ENCODE measurements at places on chromosomes 5 and 9.
A peak's percentile ranks its signal among the peaks of the same experiment; 100 is the strongest.

- DNase-seq = no peak
These were observed 617 bp downstream of the SLC9A3 start for GRCh38 chr5:523441-524222.

DNA sequence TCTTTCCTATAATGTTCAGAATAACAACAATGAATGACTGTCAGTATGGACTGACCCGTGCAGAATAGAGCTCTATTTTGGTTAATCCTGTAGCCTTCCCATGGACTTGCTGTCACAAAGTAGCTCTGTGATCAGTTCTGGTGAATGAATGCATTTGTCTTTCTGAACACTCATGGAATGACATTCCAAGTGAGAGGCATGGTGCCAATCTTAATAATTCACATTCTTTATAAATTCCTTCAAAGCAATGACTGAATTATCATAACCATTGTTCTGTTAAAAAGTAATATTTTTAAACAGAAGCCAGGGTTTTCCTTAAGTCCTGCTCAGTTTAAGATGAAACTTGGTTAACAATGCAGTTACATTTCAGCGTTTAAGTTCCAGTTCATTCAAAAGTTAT is 360.5 kb downstream of the ICE1 start:
- no peak for DNase-seq

- peak; percentile 83 for DNase-seq
These were observed 136.7 kb downstream of the CAVIN4 start for GRCh38 chr9:100714372-100715099.

DNA sequence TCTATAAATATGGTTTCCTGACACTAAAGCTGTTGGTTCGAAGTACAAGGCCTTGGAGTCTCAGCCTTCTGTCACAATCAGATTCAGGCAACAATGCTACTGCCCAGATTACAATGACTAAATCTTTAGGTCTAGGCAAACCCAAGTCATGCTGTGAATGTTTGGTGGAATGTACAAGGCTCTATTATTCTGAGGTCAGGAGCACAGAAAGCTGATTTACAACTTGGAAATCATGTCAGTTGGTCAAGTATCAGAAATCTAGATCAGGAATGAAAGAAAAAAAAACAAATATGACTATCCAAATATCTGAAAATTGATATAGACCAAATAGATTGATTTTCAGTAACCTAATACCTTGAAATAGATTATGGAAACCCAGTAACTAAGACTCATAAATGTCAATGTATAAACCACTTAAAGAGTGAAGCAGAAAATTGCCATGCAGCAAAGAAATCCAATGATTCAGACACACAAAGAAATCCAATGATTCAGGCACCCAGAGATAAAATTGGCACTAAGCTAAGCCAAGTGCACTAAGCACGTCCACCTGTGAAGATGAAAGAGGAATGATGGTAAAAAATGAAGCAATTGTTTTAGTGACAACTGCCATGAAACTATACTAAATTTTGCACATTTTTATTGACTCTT is 588.0 kb upstream of the TUSC1 start:
- no peak for DNase-seq

DNA sequence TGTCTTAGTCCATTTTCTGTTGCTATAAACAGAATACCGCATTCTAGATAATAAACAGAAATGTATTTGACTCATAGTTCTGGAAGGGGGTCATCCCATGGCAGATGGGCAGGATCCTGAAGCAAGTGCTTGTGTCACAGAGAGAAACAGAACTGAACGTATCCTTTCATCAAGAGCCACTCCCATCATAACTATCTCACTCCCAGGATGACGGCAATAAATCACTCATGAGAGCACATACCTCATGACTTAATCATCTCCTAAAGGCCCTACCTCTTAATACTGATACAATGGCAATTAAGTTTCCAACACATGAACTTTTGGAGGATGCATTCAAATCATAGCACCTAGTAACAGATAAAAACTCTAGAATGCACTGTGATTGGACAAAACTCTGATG is 142.9 kb downstream of the CAMK4 start:
- DNase-seq = no peak

DNA sequence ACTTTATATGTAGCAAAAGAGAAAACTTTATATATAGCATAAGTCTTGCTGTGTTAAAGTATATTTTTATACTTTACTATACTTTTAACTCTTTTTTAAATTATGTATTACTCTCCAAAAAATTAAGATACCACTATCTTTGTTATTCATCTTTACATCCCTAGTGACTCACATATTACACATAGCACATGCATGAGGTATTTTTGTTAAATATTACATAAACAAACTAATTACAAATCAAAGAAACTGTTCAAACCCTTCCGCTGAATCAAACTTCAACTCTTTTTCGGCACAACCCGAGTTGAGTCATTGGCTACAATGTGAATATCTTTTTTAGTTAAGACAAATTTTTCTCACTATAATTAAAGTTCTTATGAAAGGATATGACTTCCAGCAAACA is 32.1 kb downstream of the NADK2 start:
- no peak for DNase-seq

DNA sequence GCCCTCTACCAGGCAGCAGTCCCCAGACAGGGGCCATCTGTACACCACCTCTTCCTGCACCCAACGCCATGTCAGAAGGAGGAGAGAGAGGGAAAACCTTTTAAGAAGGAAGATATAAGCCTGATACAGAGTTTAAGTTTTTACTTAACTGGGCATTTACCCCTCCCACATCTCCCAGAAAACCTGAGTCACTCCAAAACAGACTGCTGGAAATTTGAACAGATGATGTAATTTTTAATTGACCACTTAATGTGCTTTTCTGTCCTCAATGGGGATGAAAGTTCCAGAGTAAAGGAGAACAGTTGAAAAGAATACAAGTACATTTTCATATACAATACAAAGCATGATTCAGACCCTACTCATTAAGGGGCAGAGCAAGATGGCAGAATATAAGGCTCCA is 63.9 kb downstream of the TTC39B start:
- no peak for DNase-seq

DNA sequence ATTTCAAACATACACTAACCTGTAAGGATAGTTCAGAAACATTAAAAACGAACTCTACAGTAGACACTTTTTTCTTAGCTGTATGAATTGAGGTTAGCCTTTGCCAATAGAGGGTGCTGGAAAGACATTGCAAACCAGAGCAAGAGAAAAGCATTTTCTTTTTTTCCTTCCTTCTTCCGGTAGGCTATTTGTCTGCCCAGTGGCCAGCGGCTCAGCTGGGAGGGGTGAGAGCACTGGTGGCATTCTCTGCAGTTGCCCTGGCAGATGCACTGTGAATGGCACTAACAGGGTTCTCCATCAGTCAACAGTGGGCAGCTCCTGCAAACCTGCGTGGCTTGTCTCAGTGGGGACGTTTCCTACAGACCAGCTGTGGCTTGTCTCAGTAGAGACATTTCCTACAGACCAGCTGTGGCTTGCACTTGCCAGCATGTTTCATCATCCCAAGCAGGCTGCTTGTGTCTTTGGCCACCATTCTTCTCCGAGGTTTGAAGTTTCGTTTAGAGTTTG is 984.5 kb upstream of the CDH18 start:
- peak; percentile 58 for DNase-seq

DNA sequence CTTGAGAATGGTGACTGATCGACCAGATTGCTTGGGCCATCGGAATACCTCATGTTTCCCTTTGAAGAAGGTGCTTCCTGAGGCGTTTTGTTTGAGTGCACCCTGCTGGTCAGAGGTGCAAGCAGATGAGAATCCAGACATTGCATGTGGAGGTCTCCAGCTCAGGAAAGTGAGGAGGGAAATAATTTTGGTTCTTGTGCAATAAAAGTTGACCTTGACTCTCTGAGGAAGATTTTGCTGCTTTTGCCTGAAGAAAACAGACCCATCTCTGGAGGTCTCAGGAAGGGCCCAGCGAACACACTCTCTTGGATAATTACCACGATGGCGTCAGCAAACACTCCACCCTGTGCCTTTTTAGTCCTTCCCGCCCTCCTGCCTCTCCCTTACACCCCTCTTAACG is 69.7 kb downstream of the GRAMD2B start:
- DNase-seq = no peak

DNA sequence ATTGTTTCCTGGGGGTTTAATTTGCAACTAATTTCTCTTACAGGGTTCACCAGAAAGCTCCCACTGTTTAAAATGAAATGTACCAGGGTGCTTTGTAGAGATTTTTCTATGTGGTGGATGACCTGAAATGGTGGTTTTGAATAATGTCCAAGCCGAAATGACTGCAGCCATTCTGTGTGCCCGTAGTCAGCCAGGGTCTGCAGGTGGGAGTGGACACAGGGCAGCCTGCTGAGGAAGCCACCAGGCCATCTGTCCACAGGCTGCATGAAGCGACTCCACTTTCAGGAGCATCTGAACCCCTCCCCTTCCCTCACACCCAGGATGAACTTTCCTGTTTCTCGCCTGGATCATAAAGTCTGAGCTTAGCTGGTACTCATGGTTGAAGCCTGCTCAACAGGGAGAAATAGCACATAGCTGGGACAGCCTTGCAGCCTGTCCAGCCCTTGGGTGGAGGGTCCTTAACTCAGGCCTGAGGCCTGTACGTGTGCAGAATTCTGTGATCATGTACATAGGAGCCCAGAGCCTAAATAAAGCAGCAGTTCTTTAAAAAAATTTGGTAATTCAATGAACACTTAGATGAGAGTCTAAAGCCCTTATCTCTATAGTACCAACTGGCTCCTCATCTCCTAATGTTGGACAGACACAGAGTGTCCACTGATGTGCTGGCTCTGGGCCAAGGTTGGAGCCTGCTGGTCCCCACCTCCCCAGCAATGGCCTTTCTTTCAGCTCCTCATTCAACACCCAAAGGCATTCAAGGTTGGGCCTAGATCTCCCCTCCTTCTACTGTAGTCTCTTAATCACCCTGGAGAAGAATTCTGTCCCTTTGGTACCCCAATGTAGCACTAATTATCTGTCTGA is 72.8 kb downstream of the SHB start:
- no peak for DNase-seq

DNA sequence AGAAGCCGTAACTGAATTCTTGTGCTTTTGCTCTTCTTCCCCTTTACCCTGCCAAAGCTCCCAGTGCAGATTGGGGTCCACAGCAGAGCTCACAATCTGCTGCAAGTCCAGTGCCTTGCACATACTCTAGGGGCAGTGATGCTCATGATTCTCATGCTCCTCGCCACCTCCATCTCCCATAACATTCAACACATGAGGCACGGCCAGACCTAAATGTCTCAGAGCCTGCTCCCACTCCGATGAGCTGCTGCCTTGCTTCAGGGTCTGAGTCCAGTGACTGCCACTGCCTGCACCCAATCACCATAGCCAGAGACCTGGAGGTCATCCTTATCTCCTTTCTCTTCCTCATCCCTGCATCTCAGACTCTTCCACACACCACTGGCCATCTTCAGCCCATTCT is 10.5 kb downstream of the CSF1R start:
- peak; percentile 51 for DNase-seq

Data from islet precursor cell (in vitro differentiated cells).